Fibroblast of skin of abdomen (primary cell): ENCODE measurements at places on chromosomes 13 and 19.
A peak's percentile ranks its signal among the peaks of the same experiment; 100 is the strongest.

GRCh38 chr13:113950451-113951245 lies 23.2 kb downstream of the C13orf46 start:
- DNase-seq = no peak

- no peak for DNase-seq
Measured at GRCh38 chr19:18070181-18070580, 16.6 kb downstream of the IL12RB1 start.

DNA sequence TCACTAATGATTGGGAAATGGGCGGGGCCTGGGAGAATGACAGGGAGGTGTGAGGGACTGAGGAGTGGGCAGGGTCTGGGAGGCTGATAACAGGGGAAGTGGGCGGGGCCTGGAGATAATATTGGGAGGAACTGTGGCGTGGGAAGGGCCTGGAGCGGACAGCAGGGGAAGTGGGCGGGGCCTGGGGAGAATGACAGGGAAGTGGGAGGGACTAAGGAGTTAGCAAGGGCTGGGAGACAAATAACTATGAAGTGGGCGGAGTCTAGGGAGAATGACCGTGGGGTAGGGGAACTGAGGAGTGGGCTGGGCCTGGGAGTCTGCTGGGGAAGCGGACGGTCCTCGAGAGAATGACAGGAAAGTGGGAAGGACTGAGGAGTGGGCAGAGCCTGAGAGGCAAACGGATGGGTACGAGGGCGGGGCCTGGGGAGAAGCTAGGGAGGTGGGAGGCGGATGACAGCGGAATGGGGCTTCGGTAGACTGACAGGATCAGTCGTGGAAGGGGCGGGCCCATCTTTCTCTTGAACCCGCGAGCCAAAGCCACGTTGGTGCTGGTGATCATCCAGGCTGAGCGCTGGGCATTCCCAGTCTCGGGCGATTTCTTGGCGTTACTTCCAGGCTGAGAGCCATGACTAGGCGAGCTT lies 14.0 kb upstream of the TUBB4A start:
- DNase-seq = peak; percentile 87

DNA sequence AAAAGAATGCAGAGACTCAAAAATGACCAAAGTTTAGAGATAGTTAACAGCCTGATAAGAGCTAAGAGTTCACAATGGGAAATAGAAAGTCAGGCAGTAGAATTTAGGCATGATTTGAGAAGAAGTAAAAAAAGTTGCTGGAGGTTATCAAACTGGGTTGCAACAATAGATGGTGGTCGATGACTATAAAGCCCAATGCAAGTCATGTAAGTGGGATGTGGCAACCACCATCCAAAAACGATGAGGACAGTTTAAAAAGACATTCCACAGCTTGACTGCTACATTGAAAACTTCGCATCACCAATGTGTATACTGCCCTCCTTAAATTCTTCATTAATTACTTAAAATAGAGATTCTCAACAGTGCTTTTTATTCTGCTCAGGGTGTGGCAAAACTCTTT lies 19.7 kb downstream of the ELF1 start:
- no peak for DNase-seq

- no peak for DNase-seq
Measured at GRCh38 chr13:95279016-95279415, 22.2 kb downstream of the ABCC4 start.

DNA sequence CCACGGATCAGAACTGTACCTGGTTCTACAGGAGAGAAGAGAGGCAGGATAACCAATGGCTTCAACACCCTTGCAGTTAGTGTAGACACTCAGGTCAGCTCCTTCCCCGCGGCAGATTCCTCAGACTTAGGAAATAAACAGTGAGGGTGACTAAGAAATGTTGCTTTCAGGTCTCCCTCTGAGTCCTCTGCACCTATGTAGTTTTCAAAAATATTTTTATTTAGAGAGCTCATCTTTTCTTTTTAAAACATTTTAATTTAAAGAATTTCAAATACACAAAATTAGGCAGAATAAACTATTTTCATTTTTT lies 195.2 kb downstream of the KLF12 start:
- DNase-seq = no peak

- no peak for DNase-seq
Measured at GRCh38 chr13:46553521-46553885, 533 bp downstream of the LRCH1 start.

GRCh38 chr19:45645631-45646344 lies 6.6 kb upstream of the EML2 start:
- peak; percentile 91 for DNase-seq

- DNase-seq = no peak
Measured at GRCh38 chr13:44230071-44230470, 143.6 kb upstream of the SERP2 start.

GRCh38 chr13:40476175-40476958 lies 190.1 kb downstream of the FOXO1 start:
- DNase-seq = peak; percentile 31

DNA sequence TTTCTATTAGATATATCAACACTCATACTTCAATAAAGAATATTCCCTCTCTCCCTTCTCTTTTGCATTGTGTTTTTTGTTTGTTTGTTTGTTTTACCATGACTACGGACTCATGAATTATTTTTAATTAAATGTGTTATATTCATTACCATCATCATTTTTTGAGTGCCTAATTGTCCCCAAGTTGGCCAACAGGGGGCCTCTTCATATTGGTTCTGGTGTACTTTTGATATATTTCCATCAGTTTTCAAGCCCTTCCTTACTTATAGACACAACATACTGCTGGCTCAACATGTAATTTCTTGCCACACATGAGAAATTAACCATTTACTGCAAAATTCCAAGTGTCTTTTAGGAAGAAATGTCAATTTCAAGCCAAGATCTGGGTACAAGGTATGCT lies 54.5 kb upstream of the GPC6 start:
- DNase-seq = no peak

GRCh38 chr13:80894917-80895316 lies 554.0 kb upstream of the SPRY2 start:
- DNase-seq = no peak

GRCh38 chr19:29260477-29261317 lies 47.7 kb upstream of the UQCRFS1 start:
- DNase-seq = peak; percentile 2

DNA sequence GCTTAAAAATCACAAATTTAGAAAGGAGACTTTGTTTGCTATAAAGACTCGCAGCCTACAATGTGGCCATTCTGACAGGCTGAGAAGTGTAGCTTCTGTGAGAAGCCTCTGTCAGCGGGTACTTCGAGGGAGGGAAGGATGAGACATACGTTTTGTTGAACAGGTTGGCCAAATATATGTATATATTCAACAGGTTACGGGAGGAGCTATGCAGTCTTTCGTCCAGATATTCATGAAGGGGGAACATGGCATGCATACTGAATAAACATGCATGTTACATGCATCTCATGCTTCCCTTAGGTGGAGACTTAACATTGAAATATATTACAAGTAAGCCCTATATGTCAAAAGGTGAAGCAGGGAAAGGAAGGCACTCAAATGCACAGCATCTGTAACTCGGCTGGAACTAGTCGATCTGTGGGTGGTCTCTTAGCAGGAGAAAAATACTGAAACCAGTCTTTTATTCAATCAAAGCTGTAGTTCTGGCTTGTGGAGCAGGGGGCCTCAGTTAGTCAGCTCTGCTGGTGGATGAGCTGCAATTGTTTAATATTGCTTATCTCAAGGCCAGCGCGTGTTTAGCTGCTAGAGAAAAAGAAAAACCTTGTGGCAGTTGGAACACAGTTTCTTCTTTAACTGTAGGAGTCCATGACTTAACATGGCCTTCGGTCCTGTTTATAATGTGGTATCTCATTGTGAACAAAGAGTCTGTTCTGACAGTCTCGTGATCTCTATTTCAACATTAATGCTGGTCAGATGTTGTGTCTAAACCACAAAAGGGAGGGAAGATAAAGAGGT lies 94.3 kb downstream of the FAM216B start:
- peak; percentile 72 for DNase-seq

DNA sequence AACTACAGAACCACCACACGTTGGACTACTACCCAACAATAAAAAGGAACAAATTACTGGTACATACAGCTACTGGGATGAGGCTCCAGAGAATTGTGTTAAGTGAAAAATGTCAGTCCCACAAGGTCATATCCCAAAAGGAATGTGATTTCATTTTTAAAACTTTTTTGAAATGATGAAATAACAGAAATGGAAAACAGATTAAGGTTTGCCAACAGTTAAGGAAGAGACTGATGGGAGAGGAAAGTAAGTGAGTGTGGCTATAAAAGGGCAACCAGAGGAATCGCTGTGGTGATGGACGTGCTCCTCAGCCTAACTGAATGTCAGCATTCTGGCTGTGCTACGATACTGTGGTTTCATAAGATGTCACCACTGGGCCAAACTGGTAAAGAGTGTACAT lies 512.8 kb downstream of the UQCRFS1 start:
- DNase-seq = peak; percentile 6
